8988T (cell line): ENCODE measurements at places on chromosomes 5 and 9.
A peak's percentile ranks its signal among the peaks of the same experiment; 100 is the strongest.

GRCh38 chr9:18485714-18486113 is 11.8 kb downstream of the ADAMTSL1 start:
- no peak for DNase-seq

- no peak for DNase-seq
Observed at GRCh38 chr9:90058182-90058763, 453.5 kb downstream of the GADD45G start.

DNA sequence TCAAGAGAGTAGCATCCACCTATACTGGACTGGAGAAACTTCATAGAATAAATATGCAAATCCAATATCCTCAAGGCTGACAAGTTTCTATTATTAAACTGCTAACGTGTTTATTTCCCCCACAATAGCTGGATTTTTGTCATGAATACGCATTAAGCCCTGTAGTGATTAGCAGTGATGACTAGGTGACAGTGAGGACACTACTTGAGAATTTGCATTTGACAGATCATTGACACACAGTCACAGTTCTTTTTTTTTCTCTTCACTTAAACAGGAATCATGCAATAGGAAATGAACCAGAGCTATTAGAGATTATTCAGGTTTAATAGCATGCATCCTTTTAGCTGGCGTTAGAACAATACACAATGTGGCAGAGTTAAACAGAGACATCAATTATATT is 35.3 kb downstream of the MPDZ start:
- no peak for DNase-seq

DNA sequence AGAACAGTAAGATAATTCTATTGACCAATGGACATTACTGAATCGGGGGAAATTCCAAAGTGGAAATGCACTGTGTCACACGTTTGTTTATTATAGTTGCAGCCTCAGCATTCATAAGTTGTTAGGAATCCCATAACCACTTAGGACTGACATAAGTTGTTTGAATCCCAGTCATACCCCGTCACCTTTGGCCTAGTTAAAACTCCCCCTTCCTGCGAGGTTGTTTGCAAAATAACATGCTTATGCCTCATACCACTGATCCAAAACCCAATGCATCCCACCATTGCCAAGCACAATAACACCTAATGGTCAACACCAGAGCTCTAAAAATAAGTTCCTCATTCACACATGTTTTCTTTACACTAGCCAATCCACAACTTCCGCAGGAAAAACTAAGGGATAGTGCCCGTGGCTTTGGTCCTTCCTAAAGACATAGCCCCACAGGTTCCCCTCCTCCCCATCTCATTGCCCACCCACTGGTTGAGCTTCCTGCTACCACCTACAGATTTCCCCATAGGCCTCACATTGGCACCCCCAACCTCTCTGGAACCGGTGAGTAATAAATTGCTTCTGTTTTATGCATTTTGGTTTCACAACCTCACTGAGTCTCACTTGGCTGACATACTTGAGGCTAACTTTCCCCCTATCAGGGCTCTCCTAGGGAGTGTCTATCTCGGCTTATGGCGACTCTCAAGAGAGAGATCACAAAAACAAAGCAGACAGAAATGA is 42.3 kb upstream of the MUSK start:
- no peak for DNase-seq

DNA sequence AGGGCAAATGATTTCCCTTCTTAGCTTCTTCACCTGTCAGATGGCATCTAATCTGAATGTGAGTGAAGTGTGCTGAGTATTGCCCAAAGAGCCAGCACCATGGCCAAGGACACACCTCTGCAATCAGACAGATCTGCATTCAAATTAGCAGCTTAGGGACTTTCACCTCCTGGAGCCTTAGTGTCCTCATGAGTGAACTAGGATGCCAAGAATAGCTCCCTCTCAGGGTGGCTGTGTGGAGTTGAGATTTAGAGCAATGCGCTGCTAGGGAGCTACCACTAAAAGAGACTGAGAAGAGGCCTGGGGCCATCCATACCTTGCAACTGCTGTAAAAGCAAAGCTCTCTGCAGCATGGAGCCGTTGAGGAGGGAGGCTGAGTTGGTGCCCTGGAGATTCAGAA is 1.4 kb downstream of the CIZ1 start:
- DNase-seq, result no peak

DNA sequence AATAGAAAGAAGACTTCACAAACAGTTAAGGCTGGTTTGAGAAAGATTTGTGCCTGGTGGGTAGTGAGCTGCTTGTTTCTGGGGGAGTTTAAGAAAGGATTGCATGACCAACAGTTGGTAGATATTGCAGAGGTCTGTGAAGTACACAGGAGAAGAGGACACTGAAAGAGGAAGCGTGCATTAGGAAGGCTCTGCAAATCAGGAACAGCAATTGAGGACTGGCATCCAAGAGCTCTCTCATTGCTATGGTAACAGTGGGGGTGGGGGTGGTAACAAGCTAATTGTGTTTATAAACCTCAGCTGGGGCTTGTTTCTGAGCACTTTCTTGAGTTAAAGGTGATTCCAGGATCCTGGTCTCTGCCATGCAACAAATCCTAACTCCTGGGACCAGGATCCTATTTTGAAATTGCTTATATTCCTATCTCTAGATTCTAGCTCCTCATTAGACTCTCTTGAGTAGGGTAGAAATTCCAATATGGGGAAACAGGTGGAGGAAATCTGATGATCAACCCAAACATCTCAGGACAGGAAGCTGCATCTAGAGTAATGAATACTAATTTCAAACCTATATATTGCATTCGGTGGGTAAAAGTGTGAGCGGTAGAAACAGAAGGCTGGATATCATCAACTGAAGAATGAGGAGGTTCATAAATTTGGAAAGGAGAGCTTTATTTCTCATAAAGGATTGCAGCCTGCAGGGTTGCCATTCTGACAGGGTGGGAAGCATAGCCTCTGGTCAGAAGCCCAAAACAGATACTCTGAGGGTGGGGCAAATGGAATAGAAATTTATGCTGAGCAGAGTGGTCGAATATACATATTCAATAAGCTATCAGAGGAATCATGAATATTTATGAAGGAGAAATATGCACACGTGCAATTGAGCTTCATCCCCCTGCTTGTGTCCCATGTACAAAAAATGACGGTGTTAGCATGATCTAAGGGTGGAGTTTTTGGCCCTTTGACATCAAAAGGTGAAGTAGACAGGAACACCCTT is 79.4 kb downstream of the PTTG1 start:
- no peak for DNase-seq

GRCh38 chr5:65721050-65721719 is 724 bp downstream of the SGTB start:
- peak; percentile 41 for DNase-seq

DNA sequence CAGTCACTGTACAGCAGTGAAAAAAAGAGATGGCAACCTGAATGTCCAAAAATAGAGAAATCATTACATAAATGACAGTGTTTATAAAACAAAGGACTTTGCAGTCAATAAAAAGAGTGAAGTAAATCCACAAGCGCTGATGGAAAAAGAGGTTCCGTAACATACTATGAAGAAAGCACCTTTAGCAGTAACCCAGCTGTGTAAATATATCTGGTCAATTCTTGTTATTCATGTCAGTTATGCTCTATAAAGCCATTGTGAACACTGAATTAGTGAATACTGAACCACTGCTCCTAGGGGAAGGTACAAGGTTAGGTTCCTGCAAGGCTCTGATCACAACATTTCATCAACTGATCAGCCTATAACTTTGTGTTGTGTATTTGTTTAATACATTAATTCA is 39.5 kb downstream of the CCNJL start:
- no peak for DNase-seq

- DNase-seq, result no peak
Observed at GRCh38 chr9:97431549-97432143, 19.8 kb downstream of the TDRD7 start.

DNA sequence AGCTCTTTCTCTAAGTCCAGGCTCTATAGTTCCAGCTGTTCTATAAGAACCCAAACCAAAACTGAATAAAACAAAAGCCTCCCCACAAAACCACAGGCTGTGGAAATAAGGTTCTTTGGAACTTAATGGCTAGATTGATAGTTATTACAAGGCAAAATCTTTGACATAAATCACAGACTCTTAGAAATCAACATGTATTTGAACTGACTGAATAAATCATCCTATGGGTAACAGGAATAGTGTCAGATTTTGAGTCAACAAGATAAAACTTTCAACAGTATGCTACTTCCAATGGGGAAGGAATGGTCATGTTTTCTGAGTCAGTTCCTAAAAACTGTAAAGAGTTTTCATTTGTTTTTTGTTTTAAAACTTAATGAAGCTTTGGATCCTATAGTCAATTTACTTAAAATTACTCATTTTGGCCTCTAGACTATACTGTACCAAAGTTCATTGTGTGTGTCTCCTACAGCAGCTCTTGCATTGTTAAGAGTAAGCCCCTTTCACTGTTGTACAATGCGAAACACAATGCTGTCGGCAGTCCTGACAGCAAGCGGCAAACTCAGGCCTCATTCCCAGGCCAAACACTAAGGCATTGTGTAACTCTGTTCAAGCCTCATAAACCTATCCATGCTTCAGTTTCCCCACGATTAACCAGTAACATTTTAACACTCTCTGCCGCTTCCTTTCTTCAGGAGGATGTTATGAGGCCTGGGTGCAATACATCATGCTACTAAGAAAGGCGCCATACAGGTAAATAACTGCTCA is 134.1 kb downstream of the ARL15 start:
- DNase-seq, result no peak
